ENCODE measurements at places on chromosomes 3 and 15.

DNA sequence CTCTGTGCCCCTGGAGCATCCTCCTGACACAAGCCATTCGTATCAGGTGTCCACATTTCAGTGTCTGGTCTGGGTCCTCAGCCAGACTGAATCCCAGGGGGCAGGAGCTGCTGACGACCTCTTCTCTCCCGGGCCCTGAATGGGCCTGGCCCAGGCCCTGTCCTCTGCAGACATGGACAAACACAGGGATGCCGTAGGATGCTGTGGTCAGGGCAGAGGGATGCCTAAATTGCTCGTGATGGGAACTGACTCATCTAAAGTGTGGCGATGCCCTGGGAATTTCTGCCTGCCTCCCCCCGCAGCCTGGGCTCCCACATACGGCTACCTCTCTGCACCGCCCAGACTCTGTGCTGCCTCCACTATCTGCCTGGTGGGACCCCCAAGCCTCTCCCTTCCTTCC lies 58.5 kb upstream of the CTSH start:
- no peak for DNase-seq

- no peak for DNase-seq
These were observed 158.8 kb upstream of the GPR149 start for GRCh38 chr3:154588831-154589230.

DNA sequence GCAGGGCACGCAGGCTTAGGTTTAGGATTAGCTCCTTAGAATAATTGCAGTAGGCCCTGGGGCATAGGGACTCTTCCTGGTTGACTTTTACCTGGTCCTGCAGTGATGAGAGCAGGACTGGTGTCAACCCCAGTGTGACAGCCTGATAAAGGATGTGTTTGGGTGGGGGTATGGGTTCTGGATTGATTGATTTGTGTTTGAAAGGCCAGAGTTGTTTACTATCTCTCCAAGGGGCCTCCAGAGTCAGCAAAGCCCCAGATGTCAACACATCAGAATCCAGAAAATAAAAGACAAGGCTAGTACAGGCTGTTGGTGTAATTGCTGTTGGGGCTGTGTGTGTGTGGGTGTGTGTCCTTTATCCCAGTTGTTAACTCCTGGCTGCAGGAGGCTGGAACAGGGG lies 122.3 kb downstream of the CHRNA7 start:
- DNase-seq = no peak

- no peak for DNase-seq
These were observed 3.9 kb downstream of the ABHD6 start for GRCh38 chr3:58241306-58242044.

DNA sequence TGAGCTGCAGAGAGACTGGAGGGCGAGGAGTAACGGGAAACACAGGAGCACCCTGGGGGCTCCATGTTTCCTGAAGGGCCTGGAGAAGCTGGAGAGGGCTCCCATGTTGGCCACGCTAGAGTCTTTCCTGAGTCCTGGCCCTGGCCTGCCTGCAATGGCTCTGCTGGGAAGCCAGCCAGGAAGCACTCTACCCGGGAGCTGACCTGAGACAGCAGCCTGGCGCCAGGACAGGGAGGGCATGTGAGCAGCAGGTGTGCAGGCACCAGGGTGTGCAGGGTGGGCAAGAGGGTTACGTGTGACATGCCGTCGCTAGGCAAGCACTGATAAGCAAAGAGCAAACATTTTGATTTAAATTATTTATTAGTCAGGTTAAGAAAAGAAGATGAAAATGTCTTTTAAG lies 301.4 kb downstream of the OCA2 start:
- no peak for DNase-seq

DNA sequence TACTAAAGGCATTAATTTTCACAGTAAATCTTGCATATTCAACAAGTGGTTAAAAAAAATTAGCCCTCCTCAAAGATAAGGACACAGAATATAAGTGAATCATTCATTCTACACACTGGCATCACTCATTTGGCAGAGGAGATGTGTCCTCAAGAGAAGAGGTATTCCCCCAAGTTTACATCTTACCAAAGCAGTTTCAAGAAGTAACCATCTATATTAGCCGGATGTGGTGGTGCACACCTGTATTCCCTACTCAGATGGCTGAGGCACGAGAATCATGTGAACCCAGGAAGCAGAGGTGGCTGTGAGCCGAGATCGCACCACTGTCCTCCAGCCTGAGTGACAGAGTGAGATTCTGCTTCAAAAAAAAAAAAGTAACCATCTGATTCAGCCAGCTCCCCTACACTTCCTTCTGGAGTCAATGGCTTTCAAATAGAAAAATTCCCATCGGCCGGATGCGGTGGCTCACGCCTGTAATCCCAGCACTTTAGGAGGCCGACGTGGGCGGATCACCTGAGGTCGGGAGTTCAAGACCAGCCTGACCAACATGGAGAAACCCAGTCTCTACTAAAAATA lies 15.4 kb downstream of the RAF1 start:
- peak; percentile 21 for DNase-seq

DNA sequence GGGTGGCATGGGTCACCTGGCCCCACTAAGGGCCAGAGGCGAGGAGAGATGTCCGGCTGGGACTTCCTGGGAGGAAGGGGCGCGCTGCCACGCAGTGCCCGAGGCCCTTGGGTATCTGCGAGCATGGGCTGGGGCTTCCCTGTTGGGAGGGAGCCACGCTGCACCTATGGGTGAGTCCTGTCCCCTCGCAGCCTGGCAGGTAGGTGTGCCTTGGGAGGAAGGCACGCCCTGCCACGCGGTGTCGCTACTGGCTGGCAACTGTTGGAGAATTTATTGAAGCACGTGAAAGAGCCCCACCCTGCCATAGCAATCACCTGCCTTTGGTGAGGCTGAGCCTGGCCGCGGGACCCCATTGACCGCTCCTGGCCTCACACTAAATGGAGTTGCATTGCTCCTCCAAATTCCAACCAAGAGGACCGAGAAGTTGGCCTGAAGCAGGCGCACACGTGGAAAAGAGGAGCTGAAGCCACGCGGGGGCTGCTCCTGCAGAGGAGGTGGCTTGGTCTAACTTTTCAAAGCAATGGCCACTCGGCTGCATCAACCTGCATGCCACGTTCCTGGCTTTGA lies 134.2 kb downstream of the TJP1 start:
- peak; percentile 53 for DNase-seq

- DNase-seq = no peak
These were observed 369 bp upstream of the U2SURP start for GRCh38 chr3:143001034-143001368.

DNA sequence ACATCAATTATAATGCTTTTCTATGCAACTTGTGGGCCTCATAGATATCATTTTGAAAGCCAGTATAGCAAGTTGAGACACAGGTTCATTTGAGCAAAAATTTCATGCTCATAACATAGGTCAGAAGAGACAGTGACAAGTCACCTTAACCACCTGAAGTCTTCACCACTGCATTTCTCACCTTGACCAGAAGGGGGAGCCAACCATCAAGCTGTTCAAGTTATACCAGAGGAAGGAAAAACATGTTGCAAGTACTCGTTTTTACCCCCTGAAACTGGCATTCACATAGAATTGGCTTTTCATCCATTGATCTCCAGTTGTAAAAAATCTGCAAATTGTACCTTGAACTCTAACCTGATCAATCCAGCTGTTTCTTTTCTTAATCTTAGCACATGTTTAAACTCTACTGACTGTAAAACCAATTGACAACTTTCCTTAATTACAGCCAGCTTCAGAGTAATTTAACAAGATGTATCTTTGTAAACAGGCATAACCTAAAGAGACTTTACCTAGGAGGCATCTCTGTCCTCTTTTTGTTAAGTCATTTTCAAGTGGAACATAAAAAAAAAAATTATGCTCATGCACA lies 1.4 kb downstream of the LMOD3 start:
- DNase-seq = no peak

DNA sequence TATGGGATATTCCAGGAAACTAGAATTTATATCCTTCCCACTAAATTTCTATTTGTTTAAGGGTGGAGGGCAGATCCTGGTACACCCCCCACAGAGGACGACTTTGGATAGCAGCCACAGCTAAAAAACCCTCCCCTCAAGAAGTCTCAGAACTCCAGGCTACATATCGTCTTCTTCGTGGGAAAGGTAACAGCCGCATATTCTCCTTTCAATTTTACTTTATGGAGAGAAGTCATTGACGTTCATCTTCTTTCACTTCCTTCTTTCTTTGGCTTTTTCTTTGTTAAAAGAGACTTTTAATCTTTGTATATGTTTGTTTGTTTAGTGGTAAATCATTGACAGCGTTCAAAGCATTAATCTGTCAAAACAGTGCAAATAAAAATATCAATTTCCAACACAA lies 36.3 kb downstream of the TRIP4 start:
- no peak for DNase-seq

DNA sequence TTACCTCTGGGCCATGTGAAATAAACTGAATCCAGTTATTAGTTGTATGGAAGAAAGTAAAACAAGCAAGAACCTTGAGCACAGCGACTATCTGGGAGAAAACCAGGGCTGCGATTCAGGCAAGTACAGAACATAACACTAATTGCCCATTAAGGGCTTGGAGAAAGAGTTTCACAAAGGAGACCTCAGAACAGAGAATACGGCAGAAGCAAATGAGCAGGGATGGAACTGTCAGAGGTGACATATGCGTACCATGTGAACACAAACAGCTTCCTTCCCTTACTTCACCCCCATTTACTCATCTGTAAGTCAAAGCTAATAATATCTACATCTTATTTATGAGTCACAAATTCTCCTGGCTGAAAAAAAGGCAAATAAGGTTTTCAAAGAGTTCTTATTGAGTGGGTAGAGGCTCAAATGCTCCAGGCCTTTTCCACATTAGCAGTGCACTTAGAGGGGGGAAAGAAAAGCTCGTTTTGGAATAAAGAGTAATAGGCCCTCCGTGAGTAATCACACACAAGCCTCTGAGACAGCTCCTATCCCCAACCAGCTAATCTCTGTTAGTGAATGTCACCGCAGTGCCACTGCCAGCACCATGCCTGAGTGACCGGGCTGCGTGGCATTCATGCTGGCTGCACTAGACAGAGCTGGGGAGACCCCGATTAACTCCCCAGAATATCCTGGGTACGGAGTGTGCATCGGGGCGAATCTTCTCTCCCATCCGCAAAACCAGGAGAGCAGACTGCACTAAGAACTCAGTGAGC lies 2.6 kb downstream of the PCSK6 start:
- peak; percentile 53 for DNase-seq

GRCh38 chr3:152263711-152264110 lies 5.0 kb upstream of the MBNL1 start:
- DNase-seq = no peak

GRCh38 chr3:13642597-13642996 lies 93.7 kb downstream of the FBLN2 start:
- DNase-seq = no peak

- DNase-seq = no peak
These were observed 40.5 kb downstream of the SV2B start for GRCh38 chr15:91140601-91141000.

DNA sequence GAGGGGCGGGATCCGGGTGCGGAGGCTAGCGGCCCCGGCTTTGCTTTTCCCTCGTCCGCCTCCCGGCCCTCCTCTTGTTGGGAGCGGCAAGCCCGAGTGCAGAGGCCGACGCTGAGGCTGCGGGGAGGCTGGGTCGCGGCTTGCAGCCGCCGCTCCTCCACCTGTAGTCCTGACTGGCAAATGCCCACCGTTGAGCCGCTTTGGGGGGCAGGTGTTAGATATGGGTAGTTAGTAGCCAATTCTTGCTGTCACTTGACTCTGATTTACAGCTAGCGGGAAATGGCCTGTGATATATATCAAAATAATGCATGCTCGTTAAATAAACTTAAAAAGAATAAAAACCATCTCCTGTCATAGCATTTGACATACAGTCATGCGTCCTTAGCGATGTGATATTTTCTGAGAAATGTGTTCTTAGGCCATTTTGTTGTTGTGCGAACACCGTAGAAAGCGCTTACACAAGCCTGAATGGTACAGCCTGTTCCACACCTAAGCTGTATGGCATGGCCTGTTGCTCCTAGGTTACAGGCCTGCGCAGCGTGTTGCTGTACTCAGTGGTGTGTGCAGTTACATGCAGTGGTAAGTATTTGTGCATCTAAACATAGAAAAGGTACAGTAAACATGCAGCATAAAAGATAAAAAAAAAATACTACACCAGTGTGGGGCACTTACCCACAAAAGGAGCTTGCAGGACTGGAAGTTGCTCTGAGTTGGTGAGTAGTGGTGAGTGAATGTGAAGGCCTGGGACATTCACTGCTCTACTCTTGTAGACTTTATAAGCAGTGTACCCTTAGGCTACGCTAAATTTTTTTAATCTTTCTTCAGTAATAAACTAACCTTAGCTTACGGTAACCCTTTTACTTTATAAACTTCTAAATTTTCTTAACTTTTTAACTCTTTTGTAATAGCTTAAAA lies 873 bp downstream of the CAPN7 start:
- no peak for DNase-seq

- no peak for DNase-seq
These were observed 11.8 kb upstream of the KIF7 start for GRCh38 chr15:89666858-89667705.

DNA sequence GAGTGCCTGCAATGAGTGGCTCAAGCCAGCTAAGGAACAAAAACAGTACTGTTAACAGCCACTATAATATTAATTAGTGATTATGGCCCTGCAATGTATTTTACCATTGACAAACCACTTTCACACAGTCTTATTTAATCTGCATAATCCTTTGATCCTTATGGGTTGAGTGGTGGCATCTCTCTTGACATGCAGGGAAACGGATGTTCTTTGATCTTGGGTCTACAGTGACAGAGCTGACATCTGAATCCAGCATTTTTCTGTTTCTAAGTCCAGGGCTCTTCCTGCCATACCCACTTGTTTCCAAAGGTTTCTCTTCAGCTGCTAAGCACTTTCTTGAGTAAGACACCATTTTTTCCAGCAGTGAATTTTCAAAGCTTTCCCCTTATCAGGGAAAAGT lies 277.7 kb upstream of the ROPN1 start:
- DNase-seq = no peak

DNA sequence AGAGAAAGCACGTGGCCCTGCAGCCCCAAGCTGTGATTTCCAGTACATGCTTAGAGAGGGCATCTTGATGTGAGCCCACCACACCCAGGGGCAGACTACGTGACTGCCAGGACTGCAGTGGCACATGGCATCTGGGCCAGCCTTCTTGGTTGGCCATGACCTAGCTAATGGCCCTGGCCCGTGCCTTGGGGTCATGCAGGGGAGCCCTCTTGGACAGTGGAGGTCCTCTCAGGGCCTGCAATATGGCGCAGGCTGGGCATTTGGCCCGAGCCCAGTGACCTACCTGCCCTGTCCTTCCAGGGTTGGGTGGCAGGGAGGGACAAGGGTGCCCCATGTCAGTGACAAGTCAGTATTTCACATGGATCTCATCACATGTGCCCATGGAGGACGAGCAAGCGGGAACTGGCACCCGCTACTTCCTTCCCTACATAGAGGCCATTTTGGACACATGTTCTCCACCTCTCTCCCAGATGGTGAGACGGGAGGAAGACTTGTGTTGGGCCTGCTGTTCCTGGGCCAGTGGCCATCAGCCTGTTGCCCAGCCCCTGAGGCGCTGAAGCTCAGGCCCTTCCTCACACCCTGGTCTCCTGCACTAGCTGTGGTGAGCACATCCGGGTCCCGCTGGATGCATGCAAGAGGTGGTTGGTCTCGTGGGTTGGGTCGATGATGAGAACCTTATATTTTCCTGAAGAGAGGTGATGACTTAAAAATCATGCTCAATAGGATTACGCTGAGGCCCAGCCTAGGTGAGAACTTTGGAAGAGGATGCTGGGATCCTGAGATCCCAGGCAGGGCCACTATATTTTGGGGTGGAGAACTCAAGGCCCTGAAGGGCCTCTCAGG lies 195.6 kb downstream of the UBE3A start:
- DNase-seq = peak; percentile 52

Data from coronary artery (tissue), 2 donors.